ENCODE measurements at places on chromosomes 3 and 15.
A peak's percentile ranks its signal among the peaks of the same experiment; 100 is the strongest.

- peak; percentile 29 for DNase-seq
Measured at GRCh38 chr3:128556907-128557306, 63.9 kb upstream of the GATA2 start.

DNA sequence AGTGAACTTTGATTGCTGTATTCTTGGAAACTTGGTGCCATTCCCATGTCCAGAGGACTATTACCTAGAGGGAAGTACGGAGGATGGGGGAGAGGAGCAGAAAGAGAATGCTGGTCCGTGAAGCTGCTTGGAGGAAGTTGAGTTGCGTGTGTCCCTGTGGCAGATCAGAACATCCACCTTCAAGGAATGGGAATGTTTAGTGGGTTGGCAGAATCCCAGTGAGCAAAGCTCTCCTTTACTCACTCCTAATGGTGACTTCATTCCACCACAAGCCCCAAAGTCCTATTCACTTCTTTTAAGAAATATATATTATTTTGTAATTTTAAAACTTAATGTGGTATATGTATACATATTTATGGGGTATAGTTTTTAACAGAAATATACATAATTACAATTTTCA lies 247.8 kb upstream of the FEZF2 start:
- DNase-seq = no peak

- DNase-seq = no peak
Measured at GRCh38 chr3:74049444-74049843, 424.7 kb upstream of the PDZRN3 start.

GRCh38 chr15:29601811-29602210 lies 220.5 kb downstream of the TJP1 start:
- no peak for DNase-seq

DNA sequence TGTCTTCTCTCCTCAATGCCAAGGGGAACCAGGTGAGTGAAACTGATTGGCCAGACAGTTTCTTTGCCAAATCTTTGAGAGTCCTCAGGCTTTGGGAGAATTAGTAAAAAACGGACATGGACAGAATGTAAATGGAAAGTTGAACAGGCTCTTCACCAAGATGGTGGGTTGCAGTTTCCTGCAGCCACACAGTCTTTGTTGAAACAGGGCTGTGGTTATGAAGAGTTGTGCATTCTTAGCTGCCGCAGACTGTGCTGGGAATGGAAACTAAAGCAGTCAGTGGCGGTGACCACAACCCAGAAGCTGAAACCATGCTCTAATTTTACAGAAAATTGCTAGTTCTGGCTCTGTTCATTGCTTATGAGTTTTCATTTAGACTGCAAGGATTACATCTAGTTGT lies 42.1 kb upstream of the TASOR start:
- DNase-seq = no peak

- DNase-seq = peak; percentile 36
Measured at GRCh38 chr3:182738583-182739411, 54.5 kb upstream of the ATP11B start.

- DNase-seq = no peak
Measured at GRCh38 chr3:11556851-11557644, 86.7 kb downstream of the VGLL4 start.

DNA sequence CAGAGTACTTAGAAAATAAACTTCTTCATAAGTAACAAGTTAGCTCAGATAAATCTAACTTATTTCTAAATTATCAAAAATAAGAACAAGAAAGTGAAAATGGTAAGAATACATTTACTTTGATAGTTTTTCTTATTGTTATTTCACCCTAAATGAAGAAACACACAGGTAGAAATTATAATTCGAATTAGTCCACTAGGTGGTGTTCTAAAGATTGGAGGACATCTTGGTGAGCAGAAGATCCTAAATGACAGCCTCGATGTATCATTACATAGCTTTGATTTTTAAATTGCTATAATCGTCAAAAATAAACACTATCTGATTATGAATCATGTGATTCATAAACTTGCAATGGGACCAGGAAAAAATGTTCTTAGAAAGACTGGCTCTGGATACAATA lies 280.8 kb upstream of the UBE2E2 start:
- DNase-seq = no peak

- DNase-seq = peak; percentile 34
Measured at GRCh38 chr3:160675566-160676124, 1.3 kb upstream of the ARL14 start.

GRCh38 chr3:169929830-169930519 lies 18.6 kb downstream of the SAMD7 start:
- peak; percentile 16 for DNase-seq

DNA sequence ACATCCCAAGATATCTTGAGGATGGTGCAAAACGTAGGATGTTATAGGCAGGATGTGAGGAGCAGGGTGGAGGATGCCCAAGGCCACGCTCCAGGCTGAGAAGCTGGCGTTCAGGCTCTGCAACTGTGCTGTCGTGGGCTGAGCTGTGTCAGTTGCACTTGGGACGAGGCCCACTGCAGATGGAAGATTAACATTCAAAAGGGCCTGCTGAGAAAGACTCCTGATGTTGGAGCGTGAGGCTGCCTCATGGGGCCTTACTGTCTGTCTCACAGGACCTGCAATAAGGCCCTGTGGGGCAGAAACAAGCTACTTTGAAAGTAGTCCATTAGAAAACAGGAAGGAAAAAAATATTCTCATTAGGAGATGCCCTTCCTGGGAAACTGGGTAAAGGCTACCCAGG lies 60.6 kb upstream of the SEC61A1 start:
- no peak for DNase-seq

- no peak for DNase-seq
Measured at GRCh38 chr3:147793841-147794240, 384.7 kb downstream of the ZIC1 start.

- DNase-seq = no peak
Measured at GRCh38 chr3:141769221-141769894, 6.2 kb downstream of the GRK7 start.

DNA sequence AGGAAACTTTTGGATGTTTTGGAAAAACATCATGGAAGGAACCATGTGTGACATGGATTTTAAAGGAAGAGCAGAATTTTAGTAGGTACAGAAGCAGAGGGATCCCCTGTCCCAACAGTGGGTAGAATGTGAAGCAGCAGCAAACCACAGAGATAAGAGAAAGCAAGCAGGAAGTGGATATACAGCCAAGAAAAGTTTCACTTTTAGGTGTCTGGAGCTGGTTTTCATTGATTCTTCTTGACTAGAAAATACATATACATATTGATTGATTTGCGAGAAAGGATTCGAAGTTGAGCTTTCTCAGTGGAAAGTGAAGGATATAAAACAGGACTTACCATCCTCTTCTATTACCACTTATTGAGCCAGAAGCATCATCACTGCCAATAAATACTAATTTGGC lies 133.5 kb downstream of the KCNMB2 start:
- no peak for DNase-seq

GRCh38 chr3:80238152-80238551 lies 470.4 kb upstream of the ROBO1 start:
- DNase-seq = no peak

GRCh38 chr3:134815519-134815918 lies 20.5 kb downstream of the EPHB1 start:
- no peak for DNase-seq

DNA sequence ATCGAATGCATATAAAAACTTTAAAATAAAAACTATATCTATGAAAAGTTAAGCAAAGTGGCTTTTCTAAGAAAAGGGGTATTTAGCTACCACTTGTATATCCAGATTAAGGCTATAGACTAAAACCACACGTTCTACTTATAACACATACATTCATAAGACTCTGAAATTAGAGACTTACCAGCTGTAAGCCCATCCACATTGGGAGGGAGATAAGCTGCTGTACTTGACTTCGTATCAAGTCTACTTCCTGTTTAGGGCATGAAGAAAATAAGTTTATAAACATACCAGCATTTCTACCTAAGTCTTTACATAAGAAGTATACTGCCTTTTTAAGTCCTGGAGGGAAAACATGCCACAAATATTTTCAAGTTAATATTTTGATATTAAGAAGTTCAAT lies 27.7 kb downstream of the AQR start:
- no peak for DNase-seq

DNA sequence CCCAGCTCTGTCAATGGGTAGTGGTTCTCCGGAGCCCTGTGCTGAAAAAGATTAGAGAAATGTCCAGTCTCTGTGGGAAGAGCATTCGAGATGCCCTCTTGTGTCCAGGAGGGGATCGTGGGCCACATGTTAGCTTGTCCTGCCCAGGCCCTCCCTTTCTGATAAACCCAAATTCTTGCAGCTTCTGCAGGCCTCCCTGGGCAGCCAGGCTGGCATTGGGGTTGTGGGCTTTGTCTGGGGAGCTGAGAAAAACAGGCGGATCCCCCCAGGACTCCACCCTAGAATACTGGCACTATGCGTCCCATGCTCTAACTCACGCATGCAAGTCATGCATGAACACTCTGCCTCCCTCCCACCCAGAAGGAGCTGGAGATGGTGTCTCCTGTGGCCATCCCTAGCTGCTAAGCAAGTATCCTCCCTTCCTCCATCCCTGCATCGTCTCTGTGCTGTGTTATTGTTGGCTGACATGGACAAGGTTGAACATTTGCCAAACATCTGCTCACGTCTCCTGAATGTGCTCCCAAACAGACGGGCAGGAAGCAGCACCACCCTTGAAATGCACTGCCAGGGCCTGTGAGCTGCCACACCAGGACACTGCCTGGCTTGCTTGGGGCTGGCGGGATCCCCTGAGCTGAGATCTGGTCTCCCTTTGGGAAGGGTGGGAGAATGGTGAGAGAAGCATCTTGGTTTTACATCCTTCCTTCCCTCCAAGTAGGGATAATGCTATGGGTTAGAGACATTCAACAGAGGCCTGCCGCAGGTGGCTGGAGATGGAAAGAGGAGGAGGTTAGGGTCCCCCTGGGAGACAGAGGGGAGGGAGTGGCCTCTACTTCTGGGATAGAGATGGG lies 26.5 kb downstream of the CFAP161 start:
- no peak for DNase-seq

DNA sequence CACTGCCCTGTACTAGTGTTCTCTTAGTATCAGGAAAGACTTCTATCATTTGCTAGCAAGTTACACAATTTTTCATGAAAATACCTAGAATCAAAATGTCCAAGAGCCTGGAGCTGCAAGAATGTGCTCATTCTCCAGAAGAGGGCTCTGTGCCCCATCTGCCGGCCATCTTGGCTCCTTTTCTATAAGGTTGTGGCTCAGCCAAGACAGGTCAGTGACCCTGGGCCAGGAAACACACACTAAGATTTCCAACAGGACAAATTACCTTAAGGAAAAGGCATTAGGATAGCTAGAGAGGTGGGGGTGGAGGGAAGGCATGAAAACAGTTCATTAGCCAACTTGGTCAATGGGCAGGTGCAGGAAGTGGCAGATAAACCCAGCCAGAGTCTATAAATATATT lies 20.7 kb downstream of the TIMP4 start:
- DNase-seq = no peak

- no peak for DNase-seq
Measured at GRCh38 chr3:138653567-138653966, 45.0 kb downstream of the FAIM start.

DNA sequence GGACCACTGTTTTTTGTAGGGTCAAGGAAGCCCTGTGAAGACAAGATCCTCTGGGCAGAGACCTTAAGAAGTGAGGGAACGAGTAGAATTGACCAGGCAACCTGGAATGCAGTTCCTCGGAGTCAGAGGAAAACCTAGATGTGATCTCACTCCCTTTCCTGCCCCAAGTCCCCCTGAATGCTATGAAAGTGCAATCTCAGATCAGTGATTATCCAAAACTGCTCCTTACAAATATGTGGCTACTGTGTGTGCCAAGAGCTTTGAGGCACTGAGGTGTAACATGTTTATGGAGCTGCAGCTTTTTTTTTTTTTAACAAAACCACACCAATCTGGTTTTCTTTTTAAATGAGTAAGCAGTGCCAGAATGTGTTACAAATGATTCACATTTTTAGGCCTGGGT lies 35.8 kb downstream of the THSD4 start:
- no peak for DNase-seq

DNA sequence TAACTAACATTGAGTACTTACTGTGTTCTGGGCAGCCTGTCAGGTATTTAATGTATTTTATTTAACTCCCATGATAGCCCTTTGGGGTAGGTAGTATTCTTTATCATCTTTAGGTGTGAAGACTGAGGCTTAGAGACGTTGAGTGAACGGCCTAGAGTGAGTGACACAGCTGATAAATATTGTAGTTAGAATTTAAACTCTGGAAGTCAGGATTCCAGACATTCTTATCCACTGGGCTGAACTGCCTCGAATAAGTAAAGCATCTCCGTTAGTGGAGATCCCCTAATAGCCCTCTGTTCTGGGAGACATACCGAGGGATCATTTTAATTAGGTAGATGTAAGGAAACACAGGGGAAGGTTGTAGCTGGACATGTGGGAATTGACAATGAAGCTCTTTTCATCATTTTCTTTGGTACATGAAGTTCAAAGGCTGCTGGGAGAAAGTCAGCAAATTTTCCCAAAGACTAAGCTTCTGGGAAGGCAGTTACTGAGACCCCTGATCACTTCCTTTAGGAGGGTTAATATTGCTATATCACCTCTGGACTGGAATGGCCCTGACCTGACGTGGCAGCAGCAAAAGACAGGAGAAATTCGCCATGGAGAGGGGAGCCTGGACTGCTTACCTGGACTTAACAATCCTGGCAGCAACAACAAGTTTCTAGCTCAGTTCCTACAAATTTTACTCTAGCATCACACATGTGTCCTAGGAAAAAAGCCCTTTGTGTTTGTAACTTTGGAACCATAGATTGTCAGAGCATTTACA lies 11.7 kb upstream of the PDCD6IP start:
- DNase-seq = no peak

DNA sequence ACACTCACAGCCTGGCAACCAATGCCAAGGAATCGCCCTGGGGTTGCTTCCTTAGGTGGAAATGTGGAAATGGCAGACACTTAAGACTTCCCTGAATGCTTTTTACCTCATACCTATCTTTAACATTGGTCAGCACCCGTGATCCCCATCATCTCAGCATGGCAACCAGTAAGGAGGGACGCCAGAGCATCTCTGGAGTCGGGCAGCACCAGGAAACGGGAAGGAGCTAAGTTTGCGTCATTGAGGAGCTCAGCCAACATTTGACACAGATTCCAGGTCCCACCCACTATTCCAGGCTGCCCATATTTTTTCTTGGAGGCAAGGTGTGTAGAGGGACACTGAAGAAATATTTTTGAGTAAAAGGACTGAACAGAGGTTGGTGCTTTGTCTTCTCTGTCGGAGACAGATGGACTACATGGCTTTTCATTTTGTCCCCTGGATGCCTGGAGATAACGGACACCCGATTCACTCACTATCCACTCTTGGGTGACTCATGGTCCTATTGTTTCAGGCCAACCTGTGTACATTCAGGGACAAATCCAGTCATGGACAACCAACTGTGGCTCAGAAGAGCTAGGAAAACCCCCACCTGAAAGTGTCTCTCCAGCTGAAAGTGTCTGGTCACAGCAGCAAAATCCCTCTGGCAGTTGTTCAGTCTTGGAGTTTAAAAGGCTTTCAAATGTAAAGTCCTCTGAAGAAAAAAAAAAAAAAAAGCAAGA lies 70.4 kb upstream of the OXTR start:
- no peak for DNase-seq

DNA sequence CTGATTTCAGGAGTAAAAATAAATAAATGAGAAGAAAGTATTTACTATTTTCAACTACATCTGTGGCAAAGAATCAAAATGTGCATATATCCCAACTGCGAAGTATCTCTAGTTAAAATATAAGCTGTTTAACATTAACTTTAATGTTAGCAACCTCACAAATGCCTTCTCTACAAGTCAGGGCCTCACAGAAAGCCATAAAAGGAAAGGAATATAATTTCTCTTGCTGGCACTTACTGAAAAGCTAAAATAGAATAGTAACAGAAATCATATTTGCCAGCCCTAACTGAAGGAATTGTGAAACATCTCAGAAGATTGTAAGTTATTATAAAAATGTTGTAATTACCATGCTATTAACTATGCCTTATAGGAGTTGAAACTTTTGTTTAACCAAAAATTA lies 65.1 kb upstream of the MBNL1 start:
- DNase-seq = no peak

Measured in NCI-H146 (cell line).